Activated CD4-positive, alpha-beta T cell treated with anti-CD3 and anti-CD28 coated beads, Interleukin-2, amount 50 U/mL, for 1 hour (primary cell): ENCODE measurements at places on chromosomes 7 and 10.

GRCh38 chr7:158191671-158192070 lies 396.0 kb downstream of the PTPRN2 start:
- DNase-seq = no peak

- DNase-seq = no peak
These were observed 91.4 kb downstream of the CLEC2L start for GRCh38 chr7:139614886-139615285.

DNA sequence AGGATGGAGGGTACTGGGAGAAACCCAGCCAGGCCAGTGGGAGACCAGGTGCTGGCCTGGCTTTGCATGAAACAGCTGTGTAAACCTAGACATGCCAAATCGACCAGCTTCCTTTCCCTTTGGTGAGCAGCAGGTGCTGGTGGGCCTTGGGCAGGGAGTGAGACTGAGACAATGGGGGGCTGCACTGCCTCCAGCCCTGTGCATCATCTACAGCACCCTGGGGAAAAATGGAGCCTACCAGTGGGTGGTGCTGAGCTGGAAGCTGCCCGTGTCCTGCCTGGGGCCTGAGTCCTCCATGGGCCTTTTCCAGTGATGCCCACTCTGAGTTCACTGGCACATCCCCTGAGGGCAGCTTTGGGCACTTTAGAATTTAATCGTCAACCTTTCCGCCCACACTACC lies 19.2 kb upstream of the DDC start:
- no peak for DNase-seq

DNA sequence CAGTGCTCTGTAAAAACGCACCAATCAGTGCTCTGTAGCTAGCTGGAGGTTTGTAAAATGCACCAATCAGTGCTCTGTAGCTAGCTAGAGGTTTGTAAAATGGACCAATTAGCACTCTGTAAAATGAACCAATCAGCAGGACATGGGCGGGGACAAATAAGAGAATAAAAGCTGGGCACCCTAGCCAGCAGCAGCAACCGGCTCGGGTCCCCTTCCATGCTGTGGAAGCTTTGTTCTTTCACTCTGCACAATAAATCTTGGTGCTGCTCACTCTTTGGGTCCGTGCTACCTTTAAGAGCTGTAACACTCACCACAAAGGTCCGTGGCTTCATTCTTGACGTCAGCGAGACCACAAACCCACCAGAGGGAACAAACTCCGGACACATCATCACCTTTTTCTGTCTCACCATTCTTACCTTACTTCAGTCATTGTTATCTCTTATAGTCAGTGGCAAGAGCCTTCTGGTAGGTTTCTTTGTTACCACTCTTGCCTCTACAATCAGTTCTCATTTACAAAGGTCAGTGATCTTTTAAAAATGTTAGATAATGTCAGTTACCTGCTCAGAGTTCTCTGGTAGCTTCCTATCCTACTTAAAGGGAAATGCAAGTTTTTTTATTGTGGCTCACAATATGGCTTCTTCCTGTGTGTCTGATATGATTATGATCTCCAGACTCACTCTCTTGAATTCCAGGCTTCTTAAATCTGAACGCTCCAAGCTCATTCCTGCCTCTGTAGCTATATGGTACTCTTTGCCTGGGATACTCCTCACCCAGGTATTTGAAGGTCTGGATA lies 4.5 kb downstream of the STAM start:
- DNase-seq = peak; percentile 30

- no peak for DNase-seq
These were observed 68.6 kb upstream of the SEM1 start for GRCh38 chr7:96778263-96778662.

DNA sequence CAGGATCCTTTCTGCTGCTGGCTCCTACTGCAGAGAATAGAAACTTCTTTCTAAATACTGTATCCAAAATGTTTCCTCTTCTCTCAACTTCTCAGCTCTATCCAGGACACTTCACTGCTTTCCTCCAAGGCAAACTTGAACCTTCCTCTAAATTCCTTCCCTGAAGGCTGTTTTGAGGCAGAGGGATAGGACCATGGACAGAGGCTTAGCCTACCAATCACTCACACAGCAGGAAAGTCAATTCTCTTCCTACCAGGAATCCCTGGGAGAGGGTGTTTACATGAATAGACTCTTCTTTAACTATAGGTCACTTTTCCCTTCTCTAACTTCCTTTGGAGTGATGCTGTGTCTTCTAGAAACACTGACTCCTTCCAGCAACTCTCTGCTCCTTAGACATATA lies 115.6 kb upstream of the MKLN1 start:
- no peak for DNase-seq

DNA sequence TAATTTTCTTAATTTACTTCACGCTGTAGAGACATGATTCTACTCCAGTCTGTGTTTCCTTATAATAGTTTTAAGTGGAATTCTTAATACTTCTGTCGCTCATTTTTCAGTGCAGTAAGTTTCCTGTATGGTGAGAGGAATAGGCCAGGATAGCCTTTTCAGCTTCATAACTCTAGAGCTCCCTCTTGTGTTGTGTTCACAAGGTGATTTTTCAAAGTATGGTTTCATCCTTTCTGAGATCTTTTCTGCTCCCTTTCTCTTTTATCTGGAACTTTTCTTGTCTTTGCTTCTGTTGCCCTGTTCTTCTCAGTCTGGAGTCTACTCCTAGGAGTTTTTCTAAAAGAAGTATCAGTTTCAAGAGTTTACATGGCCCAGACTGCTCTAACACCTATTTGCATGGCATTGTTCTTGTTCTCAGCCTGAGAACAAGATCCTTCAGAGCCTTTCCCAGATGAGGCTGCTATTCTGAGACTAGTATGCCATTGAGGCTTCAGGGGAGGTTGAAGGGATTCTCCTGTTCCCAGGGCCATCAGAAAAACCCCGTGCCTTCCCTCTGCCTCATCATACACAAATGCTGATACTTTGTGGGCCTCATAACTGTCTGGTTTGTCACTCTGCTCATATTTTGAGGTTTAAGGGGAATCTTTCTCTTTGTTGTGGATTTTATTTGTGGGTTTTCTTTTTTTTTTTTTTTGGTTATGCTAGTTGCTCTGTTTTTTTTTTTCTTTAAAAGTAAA lies 21.8 kb downstream of the NET1 start:
- no peak for DNase-seq

DNA sequence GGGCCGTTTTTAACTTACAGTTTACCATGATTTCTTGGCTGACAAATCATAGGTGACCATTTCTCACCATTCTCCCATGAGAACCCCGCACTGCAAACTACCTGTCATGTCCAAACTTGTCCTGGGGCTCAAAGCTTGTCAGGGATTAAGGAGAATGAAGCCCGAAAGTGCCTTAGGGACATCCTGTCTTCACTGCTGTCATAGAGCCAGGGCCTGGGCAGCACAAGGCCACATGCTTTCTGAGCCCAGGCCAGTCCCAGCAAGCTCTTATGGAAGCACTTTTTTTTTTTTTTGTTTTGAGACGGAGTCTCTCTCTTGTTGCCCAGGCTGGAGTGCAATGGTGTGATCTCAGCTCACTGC lies 33.9 kb downstream of the CCM2 start:
- DNase-seq = no peak

DNA sequence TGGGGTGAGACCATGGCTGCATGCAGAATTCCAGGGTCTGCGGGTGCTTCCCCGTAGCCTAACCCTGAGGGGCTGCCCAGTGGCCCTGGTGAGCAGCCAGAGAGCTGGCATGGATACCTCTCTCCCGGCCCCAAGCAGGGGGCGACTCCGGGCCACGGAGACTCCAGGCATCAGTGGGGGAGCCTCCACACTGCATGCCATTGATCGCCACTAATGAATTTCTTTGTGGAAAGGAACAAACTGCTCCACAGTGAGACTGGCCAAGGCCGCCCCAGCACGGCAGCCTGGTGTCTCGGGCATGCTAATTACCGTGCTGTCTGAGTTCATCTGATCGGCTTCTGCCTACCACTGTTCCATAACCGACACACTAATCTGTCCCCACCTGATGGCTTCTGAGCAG lies 184.4 kb downstream of the GRID1 start:
- DNase-seq = no peak

- no peak for DNase-seq
These were observed 97.3 kb upstream of the KCNIP2 start for GRCh38 chr10:101940916-101941315.

DNA sequence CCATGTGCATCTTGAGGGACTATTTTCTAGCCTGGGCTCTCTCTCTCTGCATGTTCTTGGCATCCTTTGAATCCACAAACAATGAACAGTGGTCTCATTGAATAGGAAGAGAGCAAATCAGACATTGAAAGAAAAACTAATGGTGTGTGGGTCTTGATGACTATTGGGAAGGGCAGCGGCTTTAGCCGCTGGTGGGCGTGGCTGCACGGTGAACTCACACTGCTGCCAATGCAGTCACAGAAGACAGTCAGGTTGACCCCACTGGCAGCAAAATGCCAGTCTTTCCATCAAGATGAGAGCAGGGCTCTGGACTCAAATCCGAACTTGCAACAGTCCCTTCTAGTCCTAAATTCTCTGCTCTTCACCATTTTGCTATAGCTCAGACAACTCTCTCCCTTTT lies 91.0 kb downstream of the ADARB2 start:
- no peak for DNase-seq

DNA sequence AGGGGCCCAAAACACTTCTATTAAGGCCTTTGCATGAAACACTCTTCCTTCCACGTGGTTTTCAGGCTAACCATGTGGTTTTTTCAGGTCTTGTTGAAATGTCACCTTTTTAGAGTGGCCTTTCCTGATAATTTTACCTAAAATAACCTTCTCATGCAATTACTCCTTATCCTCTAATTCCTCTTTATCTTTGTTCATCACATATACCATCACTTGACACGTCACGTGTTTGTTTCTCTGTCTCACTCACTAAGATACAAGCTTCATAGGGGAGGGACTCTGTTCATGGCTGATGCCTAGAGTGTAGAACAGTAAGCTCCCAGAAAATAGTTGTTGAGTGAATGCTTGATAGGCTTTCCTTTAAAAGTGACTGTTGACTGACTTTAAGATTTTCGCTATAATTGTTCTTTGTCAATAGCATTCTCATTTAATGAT lies 63.7 kb downstream of the ST7 start:
- DNase-seq = no peak

DNA sequence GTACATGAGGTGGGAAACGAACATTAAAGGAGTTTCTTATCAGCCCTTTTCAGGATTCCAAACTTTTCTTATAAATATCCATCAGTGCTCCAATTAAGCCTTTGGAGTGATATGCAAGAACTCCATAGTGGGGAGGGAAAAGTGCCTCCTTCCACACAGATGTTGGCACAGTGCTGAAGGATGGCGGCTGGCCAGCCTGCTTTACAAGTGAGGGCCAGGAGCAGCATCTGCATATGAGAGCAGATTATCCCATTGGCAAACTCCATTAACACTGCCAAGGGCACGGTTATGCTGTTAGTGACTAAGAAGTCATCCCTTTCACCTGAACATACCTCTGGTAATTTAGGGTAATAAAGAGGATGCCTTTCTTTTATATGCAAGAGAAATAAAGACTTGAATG lies 543.1 kb downstream of the CNTNAP2 start:
- no peak for DNase-seq

DNA sequence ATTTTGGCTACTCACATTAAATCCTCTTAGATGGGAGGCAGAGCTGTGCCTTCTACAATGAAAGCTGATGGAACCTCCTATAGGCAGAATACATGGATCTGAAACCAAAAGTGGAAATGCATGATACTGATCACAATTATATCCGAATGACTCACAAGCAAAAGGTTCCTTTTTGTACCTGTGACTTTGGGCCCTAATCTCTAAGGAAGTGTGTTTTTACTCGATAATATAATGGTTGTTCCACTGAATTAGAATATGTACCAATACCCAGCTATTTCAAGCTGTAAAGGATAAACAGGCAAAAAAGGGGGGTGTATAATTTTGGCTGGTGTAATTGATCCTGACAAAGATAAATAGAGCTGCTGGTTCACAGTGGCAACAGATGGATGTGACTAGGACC lies 17.6 kb upstream of the LAMB1 start:
- DNase-seq = no peak

- no peak for DNase-seq
These were observed 12.4 kb upstream of the ARHGAP12 start for GRCh38 chr10:31940839-31941653.

GRCh38 chr10:59971915-59972314 lies 65.6 kb upstream of the CCDC6 start:
- no peak for DNase-seq

DNA sequence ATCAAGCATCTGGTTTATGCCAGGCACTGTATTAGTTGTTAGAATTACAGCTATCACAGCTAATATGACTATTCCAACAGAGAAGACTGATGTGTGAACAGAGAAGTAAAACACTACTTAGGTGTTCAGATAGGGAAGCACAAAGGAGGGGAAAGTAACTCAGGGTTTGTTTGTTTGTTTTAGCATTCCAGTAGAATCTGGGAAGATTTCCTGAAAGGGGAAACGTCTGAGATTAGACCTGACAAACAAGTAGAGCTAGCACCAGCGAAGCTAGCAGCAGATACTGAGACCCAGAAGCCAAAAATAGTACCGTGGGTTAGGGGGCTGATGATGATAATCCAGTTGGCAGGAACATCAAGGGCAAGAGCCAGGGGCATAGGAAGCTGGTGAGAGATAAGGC lies 28.8 kb upstream of the KLHL7 start:
- DNase-seq = no peak

- DNase-seq = no peak
These were observed 40.9 kb downstream of the SMURF1 start for GRCh38 chr7:99102809-99103690.

GRCh38 chr10:132869621-132870020 lies 72.7 kb downstream of the CFAP46 start:
- no peak for DNase-seq

- no peak for DNase-seq
These were observed 22.2 kb upstream of the WNT16 start for GRCh38 chr7:121306565-121306964.

GRCh38 chr10:33335801-33336581 lies 1.5 kb upstream of the NRP1 start:
- no peak for DNase-seq
